ENCODE measurements at places on chromosomes 4 and X. TPM values are rescaled to one million over a fixed set of nuclear protein-coding genes. Genes with fewer than 3 reads are reported as not detected.

The TCP11X2 gene
- total RNA-seq: not detected

- no peak overlapping the region for H3K27ac ChIP-seq
- no peaks in the 10 kb centered on the region for H3K36me3 ChIP-seq
- no peaks in the 10 kb centered on the region for H3K27me3 ChIP-seq
- DNase-seq: no peak
Measured at GRCh38 chrX:54430519-54430918, 9.7 kb upstream of the TSR2 start.

DNA sequence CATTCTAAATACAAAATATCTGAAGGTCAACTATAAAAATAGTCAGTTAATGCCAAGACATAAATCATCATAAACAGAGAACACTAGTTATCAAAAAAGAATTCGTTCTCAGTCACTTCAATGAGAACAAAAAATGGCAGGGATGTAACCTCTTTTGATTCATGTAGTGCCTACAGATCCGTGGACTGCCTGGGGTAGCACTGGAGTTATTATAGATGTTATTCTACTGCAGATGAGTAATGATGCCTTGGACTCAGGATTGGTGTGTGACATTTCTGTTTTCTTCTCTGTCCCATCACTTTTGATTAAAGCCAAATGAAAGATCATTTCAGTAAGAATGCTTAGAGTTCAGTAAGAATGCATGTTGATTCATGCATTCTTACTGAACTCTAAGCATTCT, 440.4 kb downstream of the FAM133A start:
- H3K4me3 ChIP-seq: no peak overlapping the region
- H3K27ac ChIP-seq: no peak overlapping the region
- no peaks in the 10 kb centered on the region for H3K4me1 ChIP-seq
- H3K36me3 ChIP-seq: no peaks in the 10 kb centered on the region

DNA sequence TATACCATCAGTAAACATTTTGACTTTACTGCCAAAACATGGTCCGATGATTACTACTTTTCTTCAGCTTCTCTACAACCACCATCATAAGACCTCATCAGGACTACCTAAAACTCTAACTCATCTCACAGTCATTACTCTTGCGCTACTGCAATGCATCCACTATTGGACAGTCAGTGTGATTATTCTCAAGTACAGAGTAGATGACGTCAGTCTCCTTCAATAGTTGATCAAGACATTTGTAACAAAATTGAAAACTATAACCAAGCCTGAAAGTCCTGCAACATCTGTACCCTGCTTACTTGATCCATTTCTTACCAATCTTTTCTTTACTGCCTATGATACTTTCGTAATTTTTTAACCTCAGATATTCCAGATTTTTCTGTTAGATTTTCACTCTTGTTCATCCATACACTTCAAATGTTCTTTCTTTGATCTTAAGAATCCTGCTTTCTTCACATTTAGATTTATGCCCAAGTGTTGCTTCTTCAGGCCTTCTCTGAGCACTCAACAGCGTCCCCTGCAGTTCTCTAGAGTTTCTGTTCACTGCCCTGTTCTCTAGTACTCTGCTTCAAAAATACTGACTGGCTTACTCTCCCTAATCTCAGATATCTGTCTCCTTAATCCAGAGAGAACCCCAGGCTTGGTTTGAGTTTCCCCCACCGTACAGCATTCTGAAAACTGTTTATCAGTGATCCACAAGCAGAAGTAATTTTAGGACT, 1517.6 kb downstream of the STIM2 start:
- no peaks in the 10 kb centered on the region for H3K4me1 ChIP-seq
- no peak overlapping the region for H3K27ac ChIP-seq
- no peak for DNase-seq
- no peaks in the 10 kb centered on the region for H3K27me3 ChIP-seq
- H3K4me3 ChIP-seq: no peak overlapping the region
- H3K36me3 ChIP-seq: no peaks in the 10 kb centered on the region

Data from activated naive CD8-positive, alpha-beta T cell treated with anti-CD3 and anti-CD28 coated beads, Interleukin-2, amount 10 ng/mL, durations not matched to agents 7 days and 5 days (primary cell).